EL (cell line): ENCODE measurements at places on chromosomes 5 and 9.
A peak's percentile ranks its signal among the peaks of the same experiment; 100 is the strongest.

DNA sequence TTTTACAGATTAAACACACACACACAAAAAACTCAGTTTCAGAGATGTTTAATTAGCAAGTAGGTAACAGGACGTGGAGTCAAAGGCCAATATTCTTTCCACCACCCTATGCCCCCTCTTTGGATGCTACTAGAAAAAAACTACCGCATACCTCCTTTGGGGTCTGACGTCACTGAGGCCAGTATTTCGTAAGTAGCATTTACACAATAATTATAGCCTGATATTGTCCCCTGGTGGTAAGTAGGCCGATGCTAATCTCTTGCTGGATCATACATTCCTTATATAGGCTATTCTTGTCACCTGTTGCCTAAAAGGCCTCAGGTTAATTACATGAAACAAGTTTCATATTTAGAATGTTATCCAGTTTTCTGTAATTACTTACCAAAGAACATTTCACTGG lies 21.0 kb upstream of the SMARCA2 start:
- DNase-seq = no peak

- DNase-seq = no peak
These were observed 187.9 kb downstream of the PALM2AKAP2 start for GRCh38 chr9:109967651-109968642.

GRCh38 chr9:120663380-120663779 lies 50.9 kb downstream of the MEGF9 start:
- no peak for DNase-seq

GRCh38 chr5:138212828-138213160 lies 329 bp downstream of the CDC23 start:
- no peak for DNase-seq

GRCh38 chr5:99675974-99676373 lies 747.2 kb upstream of the CHD1 start:
- no peak for DNase-seq

DNA sequence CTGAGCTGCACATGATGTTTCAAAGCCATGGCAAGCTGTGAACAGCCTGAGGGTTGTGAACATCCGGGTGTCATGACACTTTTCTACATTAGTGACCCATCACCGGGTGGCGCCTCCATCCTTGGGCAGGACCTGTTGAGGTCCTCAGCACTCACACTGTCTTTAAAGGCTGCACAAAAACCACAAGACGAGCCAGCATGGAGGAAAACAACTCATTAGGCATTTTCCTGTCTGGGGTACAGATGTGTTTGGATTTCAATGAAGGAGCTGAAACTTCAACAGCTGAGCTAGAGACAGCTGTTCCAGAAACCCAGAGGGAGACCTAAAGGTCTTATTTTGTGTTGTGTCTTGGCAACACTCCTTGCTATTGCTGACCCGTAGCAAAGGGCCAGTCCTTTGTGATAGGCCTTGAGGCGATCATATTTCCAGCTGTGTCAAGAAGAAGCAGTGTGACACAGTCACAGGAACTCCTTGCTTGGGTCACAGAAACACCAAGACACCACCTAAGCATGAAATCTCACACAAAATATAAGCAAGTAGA lies 151.8 kb upstream of the VLDLR start:
- DNase-seq = peak; percentile 35

DNA sequence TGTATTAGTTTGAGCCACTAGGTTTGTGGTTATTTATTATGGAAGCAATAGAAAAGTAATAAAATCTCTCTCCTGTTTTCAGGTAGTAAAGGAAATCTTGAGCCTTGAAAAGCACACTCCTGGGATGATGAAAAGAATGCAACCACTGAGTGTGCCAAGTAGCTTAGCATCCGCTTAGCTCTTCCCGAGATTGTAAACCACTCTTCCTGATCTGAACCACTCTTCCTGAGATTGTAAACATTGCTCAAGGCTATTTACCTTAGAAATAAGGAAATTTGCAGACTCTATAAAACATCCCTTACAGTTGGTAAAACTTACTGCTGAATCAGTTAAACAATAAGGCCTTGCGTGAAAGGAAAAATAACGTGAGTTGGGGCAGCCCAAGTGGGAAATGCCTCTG lies 17.4 kb upstream of the IL33 start:
- DNase-seq = no peak

- no peak for DNase-seq
These were observed 90.1 kb upstream of the FAM169A start for GRCh38 chr5:74956278-74956677.

DNA sequence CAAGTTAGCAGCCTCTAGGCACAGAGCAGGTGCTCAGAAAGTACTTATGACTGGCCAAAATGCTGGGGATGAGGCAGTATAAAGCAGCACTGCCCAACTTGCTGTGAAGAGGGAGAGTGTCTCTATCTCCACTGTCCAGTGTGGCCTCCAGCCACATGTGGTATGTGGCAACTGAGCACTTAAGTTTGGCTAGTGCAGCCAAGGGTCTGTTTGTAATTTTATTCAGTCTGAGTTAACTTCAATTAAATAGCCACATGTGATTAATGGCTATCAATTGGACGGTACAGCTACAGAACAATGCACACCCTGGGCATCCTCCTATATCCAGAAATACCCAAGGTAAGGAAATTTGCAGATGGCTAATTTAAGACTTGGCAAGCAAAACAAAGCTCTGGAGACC lies 26.9 kb downstream of the ROR2 start:
- DNase-seq = no peak
